ENCODE measurements at places on chromosomes 16 and 17.
A peak's percentile ranks its signal among the peaks of the same experiment; 100 is the strongest.

GRCh38 chr16:86061721-86062120 lies 162.8 kb downstream of the IRF8 start:
- DNase-seq: no peak

GRCh38 chr16:87812200-87812656 lies 46.4 kb upstream of the KLHDC4 start:
- no peak for DNase-seq

- DNase-seq: no peak
These were observed 5.0 kb downstream of the CTF1 start for GRCh38 chr16:30901201-30902028.

- no peak for DNase-seq
These were observed 21.2 kb downstream of the METTL9 start for GRCh38 chr16:21620592-21620991.

DNA sequence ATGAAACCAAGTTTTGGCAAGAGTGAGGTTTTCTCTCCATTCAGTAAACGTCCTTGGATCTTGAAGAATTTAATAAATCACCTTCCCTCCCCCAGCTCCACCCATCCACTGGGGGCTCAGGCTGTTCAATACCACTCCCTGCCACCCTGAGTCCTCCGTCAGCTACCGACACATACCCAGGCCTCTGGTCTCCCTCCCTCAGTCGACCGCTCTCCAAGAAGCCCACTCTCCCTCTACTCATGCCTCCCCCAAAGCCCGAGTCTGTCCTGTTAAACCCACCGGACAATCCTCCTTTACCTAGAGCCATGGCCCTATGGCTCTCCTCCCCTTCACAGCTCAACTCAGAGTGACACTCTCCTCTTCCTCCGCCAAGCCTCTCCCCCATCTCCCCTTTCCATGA lies 19.7 kb upstream of the SLC4A1 start:
- no peak for DNase-seq

DNA sequence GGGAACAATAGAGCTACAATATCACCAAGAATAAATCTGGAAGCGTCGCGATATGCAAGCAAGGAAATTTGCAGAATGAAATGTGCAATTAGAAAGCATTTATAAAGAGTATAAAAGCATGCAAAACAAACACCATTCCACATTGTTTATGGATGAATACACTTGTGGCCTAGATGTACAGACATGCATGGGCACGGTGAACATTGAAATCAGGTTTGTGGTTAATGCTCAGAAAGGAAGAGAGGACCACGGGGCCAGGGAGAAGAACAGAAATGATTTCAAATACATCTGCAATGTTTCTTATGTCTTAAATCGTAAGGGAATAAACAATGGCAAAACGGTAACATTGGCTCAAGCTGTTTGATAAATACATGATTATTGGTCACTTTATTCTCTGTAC lies 235.9 kb downstream of the FOXL1 start:
- no peak for DNase-seq

DNA sequence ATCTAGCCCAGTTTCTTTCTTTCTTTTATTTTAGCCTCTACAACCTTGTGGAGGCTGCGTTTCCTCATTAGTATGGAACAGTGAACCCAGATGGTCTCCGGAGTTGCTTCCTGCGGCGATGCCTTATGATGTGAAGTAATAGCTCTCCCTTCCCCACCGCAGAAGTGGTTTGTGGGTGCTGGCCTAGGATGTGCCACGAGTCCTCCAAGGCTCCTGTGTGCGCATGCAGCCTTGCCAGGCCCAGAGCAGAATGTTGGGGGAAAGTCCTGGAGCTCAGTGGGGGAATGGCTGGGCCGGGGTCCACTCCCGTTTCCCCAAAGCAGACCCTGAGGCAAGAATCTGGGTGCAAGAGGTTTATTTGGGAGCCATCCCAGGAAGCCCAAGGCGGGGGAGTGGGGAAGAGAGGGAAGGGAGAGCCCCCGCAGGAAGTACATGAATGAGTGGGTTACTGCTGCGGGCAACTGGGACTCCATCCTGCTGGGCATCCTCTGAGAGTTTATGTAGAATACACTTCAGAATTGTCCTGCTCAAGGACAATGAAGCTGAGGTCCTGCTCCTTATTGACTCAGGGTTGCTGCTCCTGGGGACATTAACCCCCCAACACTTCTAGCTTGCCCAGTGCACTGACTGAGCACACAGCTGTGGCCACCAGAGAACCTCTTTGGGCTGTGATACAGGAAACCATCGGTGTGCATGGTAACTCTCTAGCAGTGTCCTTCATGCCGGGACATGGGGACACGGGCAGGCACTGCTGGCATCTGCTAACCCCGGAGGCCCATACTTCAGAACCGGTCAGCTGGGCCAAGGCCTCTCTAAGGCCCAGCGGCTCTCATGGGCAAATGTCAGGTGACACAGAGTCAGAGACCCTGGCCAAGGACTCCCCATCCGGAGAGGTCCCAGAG lies 3.7 kb upstream of the HCRT start:
- no peak for DNase-seq

DNA sequence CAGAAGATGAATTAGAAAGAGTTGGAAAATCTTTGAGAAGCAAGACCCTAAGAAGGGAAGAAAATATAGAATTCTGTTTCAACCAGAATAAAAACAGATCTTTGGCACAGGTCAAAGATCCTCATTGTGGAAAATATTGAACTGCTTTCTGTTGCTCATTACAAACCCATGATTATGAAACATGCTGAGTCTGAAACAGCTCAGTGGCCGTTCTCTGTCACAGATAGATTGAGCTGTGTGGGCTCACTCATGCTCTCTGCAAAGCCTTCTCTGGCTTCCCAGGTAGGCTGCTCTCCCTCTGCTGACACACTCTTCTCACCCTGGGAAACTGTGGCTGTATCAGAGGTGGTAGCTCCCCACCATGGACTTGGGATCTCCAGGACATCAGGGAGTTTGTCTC lies 3.4 kb upstream of the KRT38 start:
- DNase-seq: no peak

DNA sequence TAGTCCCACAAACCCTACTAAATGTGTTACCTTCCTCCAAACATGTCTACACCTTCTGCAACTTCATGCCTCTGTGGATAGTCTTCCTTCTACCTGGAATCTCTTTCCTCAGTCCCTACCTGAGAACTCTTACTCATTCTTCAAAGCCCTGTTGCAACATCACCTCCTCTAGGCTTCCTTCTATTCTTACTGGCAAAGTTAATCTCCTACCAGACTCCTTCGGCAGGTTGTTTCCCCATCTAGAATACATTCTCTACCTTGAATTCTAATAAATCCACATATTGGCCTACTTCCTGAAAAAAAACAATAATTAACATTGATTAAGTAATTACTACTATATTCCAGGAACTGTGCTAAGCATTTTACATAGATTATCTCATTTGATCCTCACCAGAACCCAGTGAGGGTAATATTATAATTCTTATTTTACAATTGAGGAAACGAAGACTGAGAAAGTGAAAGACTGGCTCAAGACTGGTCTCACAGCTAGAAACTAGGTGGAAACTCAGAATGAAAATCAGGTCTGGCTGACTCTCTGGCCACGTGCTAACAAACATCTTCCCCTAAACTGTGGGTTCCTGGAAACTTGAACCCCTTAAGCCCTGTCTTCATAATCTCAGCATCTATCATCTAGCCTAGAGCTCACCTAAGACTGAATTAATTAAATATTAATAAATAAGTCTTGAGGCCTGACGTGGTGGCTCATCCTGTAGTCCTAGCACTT lies 4.6 kb upstream of the STAT3 start:
- DNase-seq: no peak

DNA sequence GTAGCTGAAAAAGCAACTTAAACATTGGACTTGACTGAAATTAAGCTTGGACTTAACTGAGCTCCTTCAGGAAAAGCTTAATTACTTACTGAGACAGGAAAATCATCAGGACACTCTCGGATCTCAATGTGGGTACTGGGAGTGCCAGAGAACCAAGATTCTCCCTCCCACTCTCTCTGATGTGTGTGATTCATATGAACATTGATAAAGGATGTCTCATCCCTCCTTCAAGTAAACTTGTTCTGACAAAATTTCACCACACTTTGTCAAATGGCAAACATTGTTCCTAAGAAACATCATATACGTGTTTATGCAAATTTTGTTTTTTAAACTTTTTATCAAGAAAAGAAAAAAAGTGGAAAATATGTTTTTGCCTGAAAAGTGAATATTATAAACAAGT lies 4.1 kb upstream of the SLFN5 start:
- DNase-seq: no peak

DNA sequence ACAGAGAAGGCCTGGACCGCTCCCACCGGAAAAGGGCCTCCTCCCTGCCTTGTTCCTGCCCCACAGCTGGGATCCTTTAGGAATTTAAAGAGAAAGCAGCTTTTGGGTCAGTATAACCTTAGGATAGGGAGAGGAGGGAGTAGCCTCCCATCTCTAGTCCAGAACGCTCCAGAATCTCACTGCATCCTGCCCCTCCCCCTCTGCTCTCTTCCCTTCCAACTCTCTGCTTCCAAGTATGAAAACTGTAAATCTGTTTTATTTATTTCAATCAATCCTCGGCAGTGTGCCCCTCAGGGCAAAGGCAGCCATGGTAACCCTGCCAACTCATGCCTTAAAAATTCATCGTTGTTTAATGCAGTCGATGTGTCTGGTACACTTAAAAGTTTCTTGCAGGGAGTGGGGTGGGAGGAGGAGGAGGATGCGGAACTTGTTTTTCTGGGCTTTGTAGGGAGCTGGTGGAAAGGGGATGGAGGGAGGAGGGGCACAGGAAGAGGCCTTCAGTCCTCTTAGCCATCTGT lies 21.2 kb upstream of the MTSS2 start:
- peak; percentile 93 for DNase-seq

DNA sequence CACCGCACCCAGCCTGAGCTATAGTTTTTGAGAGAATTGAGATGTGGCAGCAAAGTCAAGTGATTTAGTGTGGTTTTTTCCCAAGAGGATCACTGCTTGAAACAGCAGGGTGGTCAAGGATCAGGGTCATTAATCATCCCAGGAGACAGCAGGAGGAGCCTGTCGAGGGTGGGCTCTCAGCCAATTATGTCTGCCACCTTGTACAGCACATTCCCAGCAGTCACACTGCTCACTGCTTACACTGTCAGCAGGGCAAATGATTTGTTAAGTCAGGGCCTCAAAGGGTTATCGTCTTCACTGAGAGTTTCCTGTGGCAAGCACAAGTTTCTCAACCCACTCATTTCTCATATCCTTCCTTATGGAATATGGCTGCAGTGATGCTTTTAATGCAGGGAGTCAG lies 13.2 kb downstream of the B3GNT9 start:
- DNase-seq: no peak

- DNase-seq: no peak
These were observed 3.0 kb downstream of the NGFR start for GRCh38 chr17:49498029-49498615.

GRCh38 chr16:80997139-80997798 lies 9.4 kb downstream of the CMC2 start:
- DNase-seq: no peak

DNA sequence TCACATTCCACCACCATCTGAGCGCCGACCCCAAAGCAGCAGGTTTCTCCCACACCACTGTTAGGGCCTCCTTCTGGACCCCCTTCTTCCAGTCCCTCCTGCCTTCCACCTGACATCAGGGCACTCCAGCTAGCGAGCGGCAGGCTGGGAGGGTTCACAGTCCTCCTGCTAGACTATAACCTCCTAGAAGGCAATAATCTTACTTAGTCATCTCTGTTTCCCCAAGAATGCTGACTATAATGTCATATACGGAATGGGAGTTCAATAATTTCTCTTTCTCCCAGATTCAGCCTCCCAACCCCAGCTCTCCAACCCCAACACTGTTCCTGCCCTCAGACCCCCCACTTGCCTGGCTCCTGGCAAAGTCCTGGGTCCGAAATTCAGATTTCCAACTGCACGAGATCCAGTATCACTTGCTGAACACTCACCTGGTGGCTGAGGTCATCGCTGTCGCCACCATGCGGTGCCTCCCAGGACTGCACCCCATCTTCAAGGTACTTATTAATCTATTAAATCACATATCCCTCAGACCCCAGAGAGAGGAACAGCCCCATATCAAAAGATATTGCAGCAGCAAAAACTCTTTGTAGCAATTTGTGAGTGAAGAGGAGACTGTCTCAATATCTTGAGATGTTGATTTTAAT lies 5.6 kb downstream of the ALOX12 start:
- no peak for DNase-seq

- DNase-seq: no peak
These were observed 6.3 kb downstream of the HAGH start for GRCh38 chr16:1820096-1820945.

DNA sequence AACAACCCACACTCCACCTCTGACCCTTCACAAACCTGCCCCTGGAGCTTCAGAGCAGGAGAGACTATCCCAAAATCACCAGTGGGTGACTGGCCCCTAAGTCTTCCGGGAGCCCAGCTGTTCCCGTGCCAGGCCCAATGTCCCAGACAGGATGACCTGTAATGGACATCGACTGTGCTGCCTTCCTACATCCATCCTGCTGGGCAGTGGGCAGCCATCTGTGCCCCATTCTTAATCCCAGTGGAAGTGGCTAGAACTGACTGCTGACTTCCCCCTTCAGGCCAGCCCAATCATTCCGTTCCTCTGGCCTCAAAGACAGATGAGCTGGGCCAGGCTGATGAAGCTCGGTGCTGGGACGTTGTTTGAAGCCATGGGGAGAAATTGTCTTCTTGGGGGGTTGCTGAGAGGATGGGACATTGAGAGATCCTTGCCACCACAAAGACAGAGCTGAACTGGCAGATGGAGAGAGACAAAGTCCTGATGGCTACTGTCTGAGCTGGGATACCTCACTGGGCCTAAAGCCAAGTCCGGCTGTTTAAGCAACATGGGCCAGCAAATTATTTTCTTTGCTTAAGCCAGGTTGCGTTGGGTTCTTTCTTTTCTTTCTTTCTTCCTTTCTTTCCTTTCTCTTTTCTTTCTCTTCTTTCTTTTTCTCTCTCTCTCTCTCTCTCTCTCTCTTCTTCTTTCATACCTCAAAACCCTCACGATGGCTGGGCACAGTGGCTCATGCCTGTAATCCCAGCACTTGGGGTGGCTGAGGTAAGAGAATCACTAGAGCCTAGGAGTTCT lies 17.9 kb upstream of the ALOX15B start:
- DNase-seq: no peak

DNA sequence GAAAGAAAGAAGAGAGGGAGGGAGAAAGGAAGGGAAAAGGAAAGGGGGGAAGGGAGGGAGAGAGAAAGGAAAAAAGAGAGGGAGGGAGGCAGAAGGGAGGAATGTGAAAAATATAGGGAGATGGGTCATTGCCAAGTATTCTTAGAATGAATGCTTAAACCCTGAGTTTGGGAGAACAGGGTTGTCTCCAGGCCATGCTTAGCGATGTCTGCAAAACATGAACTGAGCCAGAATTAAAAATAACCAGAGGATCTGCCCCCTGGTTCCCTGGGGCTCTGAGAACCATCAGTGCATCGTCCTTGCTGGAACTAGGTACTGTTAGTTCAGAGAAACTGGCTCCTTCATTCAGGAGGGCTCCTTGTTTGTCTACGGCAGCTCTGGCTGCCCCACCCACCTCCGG lies 170.4 kb downstream of the IRX5 start:
- no peak for DNase-seq

DNA sequence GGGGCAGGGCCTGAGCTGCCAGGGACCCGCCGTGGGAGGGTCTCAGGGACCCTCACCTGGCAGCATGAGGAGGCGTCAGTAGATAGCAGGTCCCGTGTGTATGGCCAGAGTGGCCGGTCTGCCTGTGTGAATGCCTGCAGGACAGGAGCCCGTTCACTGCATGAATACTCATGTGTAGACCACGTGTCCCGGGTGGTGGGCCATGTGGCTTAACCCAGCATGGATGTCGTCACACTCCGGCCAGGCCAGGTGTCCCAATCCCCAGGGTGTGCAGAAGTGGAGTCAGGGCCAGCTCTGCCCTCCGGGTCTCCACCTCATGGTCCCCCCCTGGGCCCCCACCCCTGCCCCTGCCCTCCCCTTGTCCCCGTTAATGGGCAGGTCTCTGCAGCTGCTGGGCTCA lies 53.7 kb downstream of the BAHCC1 start:
- DNase-seq: no peak

- no peak for DNase-seq
These were observed 1.0 kb downstream of the EMC8 start for GRCh38 chr16:85798283-85798776.

Measured in AG09319 (cell line).